Fibroblast of skin of back (primary cell): ENCODE measurements at places on chromosomes 5 and 9.

DNA sequence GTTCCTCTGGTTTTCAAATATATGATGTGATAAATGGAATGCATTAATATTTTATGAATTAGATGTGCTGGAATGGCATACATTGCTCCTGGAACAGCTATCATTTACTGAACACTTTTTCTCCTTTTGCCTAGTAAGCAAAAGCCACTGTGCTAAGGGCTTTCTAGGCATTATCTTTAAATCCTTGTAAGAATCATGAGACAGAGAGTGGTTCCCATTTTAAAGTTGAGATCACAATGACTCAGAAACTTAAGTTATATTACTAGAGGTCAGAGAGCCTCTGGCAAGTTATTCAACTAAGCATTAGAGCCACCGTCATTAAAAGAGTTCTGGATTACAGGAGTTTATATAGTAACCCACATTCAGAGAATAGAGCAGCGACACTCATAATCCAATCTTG, 26.7 kb upstream of the FSD1L start:
- DNase-seq, result no peak

DNA sequence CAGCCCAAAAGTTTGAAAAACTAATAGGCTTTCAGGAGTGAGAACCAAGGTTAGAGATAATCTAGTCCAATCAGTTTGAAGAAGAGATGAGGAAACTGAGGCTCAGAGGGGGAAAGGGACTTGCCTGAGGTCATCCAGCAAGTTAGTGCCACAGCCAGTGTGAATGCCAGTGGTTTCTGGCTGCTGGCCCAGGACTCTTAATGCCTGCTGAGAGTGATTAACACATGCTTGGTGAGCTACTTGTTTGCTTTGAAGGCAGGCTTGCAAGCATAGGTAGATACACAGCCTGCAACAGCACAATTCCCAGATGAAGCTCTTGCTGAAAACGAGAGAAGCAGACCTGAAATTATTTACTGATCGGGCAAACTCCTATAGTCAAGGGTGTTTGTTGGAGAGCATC, 591.6 kb upstream of the SGCD start:
- peak; percentile 61 for DNase-seq

- DNase-seq, result peak; percentile 45
Observed at GRCh38 chr5:92518318-92518904, 1062.6 kb downstream of the NR2F1-AS1 start.

DNA sequence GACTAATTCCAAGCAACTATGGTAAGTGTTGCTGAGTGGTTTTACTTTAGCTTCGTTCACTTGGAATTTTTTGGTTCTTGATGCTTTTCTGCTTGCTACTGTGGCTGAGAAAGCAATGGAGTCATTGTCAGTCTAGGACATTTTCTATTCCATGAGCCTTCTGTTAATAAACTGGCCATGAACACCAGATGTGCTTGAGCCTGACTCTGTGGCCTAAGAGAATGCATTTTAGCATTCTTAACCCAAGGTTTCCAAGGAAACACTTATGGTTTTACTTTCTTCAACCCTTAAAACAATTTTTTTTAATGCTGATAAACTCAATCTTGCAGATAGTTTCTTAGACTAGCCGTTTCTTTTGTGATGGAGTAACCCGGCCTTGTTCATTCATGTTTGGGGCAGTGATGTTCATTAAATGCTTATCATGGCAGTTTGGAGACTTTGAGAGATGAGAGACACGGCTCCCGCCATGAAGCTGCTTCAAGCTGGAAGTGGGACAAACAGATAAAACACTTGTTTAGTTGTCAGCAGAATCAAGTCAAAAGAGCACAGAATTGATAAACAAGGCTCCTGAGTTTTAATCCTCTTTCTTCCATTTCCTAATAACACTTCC, 42.4 kb downstream of the OSTF1 start:
- peak; percentile 5 for DNase-seq

DNA sequence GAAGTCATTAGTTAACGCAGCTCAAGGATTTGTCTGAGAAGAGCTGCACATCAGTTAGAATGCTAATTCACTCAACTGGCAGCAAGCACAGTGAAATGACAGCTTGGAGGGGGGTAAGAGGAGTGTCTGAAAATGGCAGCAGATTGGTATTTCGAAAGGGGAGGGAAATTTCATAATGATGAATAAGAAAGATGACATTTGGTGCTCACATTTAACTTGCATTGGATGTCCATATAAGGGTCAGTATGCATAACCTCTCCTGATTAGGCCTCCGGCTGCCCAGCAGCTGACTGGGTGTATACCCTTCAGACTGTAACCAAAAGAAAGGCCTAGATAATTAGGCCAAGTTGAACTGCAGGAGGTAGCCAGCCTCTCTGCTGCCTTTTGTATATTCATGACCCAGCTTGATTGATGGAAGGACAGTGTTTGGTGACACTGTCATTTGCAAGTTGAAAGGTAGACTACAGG, 131.0 kb downstream of the PBX3 start:
- peak; percentile 84 for DNase-seq

DNA sequence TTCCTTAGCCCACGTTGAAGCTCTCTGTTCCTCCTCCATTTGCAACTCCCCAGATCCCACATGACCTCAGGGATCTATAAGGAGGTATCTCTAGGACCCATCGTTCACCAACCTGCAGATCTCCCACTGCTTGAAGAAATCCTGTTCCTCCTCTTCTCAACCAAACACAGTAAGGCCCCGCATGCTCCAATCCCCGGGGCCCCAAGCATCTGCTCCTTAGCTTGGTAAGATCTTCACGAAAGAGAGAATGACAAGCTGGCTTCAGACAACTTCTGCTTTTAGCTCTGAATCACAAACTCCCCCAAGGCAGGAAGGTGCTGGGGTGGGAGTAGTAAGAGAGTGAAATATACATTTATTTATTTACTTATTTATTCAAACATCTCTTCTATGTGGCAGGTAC, 33.0 kb upstream of the ARHGAP26 start:
- DNase-seq, result no peak

- peak; percentile 61 for DNase-seq
Observed at GRCh38 chr5:78537821-78538220, 110.8 kb downstream of the LHFPL2 start.

- no peak for DNase-seq
Observed at GRCh38 chr5:1035421-1036405, 27.1 kb downstream of the NKD2 start.

DNA sequence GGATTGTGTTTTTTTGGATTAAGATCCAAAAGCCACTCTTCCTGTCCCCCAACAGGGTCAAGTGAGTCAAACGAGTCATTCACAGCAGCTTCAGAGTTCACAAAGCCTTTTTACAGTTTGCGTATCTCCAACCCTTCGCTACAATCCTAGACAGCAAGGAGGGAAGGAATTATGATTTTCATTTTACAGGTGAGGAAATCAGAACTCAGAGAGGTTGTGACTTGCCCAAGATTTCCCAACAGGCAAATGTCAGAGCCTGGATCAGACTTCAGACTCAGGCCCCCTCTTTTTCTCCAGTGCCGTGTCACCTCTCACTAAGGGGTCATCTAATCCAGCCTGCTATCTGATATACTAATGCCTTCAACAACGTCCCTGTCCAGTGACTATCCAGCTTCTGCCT, 72.1 kb upstream of the XPA start:
- no peak for DNase-seq

DNA sequence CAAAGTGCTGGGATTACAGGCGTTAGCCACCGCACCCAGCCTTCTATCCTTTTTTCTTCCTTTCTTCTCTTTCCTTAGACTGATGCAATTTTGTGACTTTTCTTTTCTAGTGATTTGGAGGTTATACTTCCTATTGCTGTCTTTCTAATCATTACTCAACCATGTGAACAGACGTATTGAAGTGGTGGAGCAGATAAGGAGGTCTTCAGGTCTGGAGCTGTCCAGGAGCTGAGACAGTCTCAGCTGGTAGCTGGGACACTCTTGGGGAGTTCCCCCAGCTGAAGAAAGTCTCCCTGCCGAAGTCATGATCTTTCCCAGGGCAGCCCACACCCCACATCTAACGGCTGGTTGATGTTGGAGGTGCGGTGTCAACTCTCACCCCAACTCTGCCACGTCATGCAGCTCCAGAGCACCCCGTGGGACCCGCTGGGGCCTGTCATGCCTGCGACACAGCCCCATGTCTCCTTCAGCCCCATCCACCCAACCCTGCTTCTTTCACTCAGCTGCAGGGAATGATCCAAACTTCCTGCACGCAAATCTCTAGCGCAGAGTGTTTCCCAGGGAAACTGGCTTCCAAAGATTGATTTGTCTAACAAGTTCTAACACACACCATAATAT, 41.1 kb downstream of the NSUN2 start:
- no peak for DNase-seq

- DNase-seq, result no peak
Observed at GRCh38 chr5:61177070-61177469, 14.8 kb upstream of the SMIM15 start.

DNA sequence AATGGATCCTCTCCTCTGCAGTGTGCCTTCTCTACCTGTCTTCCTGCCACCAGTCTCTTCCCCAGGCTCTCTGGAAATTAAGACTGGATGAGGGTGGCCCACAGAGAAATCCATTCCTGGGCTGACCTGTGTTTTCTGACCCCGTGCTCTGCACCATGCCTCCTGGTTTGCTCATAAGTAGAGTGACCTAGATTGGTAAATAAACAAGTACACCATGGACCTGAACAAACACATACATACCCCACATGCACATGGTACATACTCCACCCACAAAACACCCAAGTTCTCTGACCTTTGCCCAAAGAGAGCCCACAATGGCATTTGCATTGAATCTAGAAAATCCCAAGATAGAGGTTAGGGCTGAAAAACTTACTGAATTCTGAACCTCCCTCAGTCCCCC, 77.5 kb upstream of the PLPP6 start:
- no peak for DNase-seq

DNA sequence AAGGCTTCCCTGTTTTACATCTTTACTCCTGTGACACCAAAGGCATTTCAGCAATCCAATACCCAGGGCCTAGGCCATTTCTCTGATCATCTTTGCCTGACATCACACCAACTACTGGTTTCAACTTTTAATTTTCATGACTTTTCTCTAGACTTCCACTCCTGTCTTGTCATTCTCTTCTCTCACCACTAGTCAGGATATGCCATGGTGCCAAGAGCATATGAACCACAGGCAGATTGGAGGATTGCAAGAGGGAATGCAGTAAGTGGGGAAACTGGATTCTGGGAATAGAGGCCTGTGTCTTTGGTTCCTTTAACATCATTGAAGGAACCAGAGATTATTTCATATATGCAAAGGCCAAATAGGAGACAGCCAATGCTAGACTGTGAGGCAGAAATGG, 69.3 kb downstream of the ANKRD31 start:
- DNase-seq, result peak; percentile 6

DNA sequence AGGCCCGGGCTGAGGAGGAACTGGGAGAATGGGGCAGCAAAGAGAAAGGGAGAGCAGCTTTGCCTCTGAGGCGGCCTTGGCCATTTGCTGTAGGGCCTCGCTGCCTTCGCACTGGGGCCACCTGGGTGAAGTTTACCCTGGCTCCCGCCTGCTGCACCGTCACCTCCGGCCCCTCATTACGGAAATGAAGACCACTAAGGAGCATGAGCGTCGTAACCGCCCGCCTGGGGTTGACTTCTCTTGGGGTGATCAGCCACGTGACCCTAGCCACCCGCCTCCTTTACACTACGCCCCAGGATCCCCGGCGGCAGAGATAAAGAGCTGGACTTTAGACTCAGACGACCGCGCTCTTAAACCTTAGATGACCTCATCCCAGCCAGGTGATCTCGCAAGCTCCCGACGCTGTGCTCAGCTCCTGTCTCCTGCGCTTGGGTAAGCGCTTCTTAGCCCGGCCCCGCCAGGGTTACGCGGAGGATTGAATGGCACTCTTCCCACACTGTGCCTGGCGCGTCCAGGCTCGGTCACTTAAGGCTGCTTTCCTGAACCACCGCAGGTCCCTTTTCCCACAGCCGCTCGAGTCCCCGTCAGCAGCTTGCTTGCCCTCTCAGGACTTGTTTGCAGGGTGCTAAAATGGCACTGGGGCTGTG, 107.9 kb upstream of the LARP1 start:
- DNase-seq, result no peak

DNA sequence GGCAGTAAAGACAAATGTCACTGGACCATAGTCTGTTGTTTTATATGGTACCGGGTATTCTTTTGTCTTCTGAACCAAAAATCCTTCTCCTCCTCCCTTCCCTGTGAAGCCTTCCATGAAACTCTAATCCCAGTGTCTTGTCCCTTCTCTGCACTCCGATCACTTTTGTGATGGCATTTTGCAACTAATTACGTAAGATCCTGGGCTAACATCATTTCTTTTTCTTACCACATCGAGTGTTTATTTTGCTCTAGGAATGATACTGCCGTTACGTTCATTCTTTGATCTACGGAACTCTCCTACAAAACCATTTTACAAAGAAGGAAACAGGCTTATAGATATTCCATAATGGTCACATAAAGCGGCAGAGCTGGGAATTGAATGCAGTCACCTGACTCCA, 33.7 kb downstream of the SNX18 start:
- DNase-seq, result no peak

DNA sequence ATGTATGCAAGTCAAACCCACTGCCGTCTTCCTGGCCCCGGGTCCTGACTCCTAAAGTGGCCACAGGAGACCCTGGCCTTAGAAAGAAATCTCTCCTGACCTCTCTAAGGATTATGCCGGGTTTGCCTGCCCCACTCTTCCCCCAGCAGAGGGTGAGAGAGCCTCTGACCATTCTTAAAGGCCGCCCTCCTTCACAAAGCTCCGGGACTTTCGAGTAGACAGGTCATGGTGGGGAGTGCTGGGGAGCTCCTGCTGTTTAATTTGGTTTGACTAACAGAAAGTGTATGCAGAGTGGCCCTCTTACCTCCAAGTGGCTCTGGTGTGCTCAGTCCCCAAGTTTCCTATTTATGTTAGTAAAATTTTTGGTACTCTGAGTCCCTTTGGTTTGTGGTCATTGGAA, 111.8 kb downstream of the LRRC70 start:
- no peak for DNase-seq

GRCh38 chr5:163260961-163261360, 176.4 kb upstream of the CCNG1 start:
- DNase-seq, result no peak

GRCh38 chr5:41773799-41774198, 96.4 kb downstream of the OXCT1 start:
- no peak for DNase-seq

DNA sequence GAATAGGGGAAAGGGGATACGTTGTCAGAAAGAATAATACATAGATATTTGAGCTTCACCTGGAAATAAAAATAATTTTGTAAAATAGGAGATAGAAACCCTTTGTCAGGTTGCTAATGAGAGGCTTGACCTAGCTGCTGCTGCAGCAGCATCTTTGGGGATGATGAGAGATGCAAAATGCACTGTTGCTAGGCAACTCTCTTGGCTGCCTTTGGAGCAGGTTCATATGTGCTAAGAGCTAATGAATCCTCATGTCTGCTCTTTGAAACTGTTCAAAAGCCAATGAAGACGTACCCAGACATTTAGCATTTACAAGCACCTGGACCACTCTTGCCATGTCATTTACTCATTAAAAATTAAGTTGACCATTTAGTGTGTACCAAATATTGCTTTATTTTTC, 121.7 kb downstream of the FOCAD start:
- no peak for DNase-seq

GRCh38 chr5:127446626-127447025, 70.8 kb upstream of the PRRC1 start:
- DNase-seq, result no peak

- no peak for DNase-seq
Observed at GRCh38 chr9:118303216-118303615, 599.0 kb downstream of the TLR4 start.
